ENCODE measurements at places on chromosomes 1 and 21.

DNA sequence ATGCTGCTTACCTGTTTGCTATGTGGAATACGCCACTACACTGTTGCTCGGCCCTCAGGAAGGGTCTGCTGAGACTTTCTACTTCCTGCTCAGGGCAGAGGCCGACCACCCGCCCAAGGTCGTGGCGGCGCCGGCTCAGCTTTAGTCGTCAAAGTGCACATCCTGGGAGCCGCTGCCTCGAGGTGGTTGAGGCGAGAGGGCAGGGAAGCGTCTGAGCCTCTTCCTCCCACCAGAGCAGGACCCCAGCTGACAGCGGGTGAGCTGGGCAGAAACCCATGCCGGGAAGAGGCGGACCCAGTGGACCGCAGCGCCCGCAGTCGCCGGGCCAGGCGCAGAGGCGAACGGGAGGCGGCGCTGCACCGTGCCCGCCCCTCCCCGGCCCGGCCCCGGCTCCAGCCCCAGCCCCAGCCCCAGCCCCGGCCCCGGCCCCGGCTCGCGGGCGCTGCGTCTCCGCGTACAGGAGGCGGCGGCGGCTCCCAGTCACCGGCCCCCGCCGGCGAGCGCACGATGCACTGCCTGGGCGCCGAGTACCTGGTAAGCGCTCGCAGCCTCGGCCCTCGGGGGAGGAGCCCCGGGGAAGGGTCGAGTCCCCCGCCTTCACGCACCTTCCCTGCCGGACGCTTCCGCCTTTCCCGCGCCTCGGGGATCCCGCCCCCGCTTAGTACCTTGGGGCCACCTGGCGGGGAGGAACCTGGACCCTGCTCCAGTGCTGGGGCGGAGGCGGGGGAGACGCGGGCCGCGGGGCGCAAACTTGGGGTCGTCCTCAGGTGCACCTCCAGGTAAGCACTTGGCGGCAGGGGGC lies at the start of gene SLC44A3:
TSS of gene SLC44A3 (plus strand) at position 413 of the 802 bp plus-strand sequence. CDS start at position 508, 95 bp downstream.
- peak; percentile 59 for DNase-seq

DNA sequence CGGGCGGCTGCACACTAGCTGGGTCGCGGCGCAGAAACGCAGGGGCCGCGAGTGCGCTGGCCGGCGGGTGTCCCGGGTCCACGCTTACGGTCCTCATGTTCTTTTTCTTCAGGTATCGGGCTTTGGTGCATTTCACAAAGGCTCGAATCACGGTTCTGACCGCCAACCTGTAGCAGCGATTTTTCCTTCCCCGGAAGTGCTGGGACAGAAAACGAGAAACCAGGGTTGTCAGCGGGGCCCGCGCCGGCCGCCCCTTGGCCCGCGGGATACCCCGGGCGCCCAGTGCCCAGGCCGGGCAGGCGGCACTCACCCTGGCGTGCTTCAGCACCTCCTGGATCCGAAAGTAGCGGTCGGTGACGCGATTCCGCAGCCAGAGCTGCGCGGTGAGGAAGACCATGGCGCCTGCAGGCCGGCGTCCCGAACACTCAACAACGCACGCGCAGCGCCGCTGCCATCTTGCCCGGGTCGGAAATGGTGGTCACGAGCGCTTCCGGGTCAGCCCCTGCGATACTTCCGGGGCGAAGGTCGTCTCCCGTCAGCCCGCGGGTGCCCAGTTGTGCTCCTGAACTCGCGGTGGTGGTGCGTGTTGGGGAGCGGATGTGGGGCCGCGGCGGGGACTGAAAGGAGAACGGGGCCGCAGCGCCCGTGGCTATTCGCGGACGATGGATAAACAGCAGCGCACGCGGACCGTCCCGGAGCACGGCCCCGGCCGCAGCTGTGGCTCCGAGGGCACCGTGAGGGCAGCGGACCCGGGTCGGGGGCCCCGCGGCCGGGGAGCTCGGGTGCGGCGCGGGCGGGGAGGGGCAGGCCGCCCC lies at the start of gene MRPL20:
TSS of gene MRPL20 (minus strand) at position 473 of the 815 bp plus-strand sequence. CDS start at position 397, 76 bp downstream.
- DNase-seq: peak; percentile 92

- no peak for DNase-seq
Observed at GRCh38 chr1:22408230-22408629, 43.4 kb upstream of the ZBTB40 start.

GRCh38 chr1:66048011-66048410 lies 255.3 kb downstream of the PDE4B start:
- no peak for DNase-seq

DNA sequence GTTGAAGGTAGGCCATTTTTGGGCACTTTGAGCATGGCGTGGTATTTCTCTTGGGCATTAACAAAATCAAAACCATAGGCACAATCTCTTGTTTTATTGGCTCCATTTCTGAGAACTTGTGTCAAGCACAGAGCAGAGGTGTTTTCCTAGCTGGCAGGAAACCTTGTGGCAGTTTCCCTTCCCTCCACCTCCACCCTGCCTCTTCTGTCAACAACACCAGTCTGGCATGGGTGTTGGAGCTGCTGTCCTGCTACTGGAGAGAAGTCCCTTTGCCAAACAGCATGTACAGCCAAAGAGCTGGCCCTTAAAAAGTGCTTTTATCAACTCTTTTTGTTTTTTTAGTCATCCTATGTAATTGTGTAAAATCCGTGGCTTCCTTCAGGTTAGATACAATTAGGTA lies 16.0 kb downstream of the ATP1A1 start:
- DNase-seq: no peak

- no peak for DNase-seq
Observed at GRCh38 chr1:35959304-35959703, 28.4 kb downstream of the AGO3 start.

GRCh38 chr1:100530880-100531487 lies 7.0 kb upstream of the GPR88 start:
- DNase-seq: no peak

DNA sequence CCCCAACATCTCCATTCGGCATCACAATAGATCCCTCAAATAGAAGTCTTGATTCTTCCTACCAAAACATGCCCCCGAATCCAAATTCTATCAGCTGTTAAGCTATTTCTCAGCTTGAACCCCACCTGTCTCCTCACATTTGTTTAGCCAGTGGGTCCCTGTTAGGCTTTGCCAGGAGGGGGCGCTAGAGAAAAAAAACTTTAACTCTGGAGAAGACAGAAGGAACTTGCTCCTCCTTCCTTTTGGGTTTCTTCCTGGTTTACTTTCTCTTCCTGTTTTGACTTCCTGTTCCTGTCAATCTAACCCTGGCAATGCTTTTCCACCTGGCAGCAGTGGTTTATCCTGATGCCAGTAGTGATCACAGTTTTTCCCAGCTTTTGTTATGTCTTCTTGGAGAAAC lies 95.6 kb upstream of the KCNK1 start:
- DNase-seq: peak; percentile 65

DNA sequence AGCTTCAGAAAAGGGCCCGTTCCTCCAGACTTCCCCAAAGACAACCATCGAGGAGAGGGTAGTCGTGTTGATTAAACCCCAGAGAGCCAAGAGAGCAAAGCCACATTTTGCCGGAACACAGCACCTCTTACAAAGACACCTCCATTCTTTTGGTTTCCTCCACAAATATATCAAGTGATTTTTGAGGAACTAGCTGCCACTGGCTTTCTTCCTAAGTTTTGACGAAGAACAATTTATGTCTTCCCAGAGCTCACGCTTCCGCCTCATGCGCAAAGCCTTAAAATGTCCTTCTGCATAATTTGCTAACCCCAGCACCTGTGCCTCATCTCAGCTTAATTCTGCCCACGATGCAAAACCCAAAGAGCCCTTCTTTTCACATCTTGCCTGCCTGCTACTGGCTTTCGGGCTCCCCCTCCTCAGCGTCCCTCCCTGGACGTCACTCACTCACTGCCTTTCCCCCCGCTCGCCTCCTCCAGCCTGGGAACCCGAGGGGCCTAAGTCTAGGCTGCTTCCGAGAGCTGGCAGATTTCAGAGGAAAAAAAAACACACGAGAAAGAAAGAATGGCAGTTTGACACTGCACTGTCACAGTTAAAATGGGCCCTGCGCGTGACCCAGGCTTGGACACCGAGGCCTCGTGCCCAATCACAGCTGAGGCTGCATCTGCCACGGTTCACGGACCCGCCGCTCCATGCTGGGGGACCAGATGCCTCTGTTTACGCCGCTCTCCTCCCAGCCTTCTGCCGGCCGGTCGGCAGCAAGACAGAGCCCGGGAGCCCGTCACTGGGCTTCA lies 77.6 kb upstream of the IFNAR2 start:
- no peak for DNase-seq

- no peak for DNase-seq
Observed at GRCh38 chr1:158353303-158354075, at the start of gene CD1E. Gene CD1E (plus strand): TSS chr1:158353894. CDS start chr1:158353989, 95 bp downstream.

- DNase-seq: no peak
Observed at GRCh38 chr1:237817277-237817676, 73.4 kb downstream of the ZP4 start.

DNA sequence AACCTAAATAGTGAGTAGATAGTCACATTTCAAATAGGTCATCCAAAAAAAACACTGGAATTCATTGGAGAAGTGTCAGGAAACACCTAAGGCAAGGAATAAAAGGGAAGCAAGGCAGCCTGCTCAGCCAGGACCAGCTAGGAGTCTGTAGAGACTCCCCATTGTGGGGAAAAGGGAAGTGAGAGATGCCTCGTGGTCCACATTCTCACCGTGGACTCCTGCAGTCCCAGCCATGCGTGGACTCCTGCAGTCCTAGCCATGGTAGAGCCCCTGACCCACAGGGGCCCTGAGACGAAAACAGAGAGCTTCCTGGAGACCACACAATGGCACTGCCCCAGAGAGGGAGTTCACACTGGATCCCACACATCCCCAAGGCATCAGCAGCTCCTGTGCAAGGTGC lies 97.5 kb downstream of the LRIG2 start:
- no peak for DNase-seq

- no peak for DNase-seq
Observed at GRCh38 chr1:205004351-205004750, 38.7 kb upstream of the CNTN2 start.

DNA sequence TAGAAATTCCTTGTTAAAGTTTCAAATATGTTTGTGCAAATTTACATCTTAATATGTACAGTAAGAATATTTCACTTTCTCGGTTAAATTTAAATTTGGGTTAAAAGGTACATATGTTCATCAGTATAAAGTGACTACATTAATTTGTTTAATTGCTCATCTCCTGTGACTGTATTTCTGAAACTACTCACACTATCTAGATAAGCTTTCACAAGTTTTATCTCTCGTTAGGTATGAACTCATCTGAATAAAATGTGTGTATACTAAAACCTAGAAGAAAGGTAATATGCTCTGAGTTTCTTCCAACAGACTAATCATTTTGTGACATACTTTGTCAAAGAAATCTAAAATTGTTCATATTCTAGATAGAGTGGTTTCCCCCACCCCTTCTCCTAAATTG lies 150.7 kb downstream of the PATJ start:
- no peak for DNase-seq

- peak; percentile 68 for DNase-seq
Observed at GRCh38 chr1:230972855-230973271, 5.8 kb downstream of the TTC13 start.
